ENCODE measurements at places on chromosomes 3 and 15.

- ATAC-seq, result no peak
These were observed 62.6 kb downstream of the CHCHD6 start for GRCh38 chr3:126766653-126767052.

- no peak for ATAC-seq
These were observed 80.1 kb downstream of the SETD2 start for GRCh38 chr3:47083786-47084185.

DNA sequence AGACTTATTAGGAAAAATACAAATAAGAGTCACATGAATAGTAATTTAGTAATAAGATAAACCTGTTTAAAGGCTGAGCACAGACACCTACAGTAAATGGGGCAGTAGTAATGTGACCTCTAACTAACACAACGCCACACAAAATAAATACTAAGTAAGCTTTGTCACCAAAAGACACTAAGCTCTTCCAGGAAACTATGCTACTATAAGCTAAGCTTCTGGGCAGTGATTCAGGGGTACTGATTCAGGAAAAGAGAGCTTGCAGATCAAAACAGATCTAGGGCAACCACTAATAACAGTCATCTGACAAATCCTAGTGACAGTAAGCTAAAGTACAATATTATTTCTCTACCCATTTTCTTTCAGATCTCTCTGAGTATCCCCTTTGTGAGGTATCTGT is 68.8 kb downstream of the PLOD2 start:
- ATAC-seq, result peak; percentile 75

- no peak for ATAC-seq
These were observed 26.4 kb downstream of the ASB7 start for GRCh38 chr15:100628746-100629145.

DNA sequence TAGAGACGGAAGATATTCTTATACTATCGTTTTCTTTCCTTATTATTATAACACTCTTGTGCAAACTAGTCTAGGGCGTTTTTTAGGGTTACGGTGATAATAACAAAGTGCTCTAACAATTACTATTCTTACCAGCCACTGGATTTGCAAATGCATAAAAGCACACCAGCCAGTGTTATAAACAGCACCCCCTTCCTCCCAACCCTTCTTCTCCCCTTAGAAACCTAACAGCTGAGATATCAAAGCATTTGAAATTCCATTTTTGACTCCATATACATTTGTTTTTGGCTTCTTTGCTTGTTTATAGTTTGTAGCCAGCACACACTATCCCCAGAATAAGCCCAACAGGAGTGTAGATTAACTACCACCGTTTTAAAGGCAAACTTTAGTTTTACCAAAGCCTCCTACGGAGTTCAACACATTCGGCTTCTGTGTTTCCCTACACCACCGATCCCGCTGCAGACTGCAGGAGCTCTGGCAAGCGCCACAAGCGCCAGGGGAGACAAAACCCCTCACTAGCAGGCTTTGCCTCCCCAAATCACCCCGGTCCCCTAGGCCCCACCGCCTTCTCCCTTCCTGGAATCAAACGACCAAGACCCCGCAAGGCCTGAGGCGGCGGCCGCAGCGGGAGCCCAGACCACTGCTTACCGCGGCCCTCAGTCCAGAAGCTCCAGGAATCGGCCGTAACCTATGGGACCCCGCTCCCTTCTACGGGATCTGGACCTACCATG is 461 bp downstream of the COPB2 start:
- peak; percentile 45 for ATAC-seq

DNA sequence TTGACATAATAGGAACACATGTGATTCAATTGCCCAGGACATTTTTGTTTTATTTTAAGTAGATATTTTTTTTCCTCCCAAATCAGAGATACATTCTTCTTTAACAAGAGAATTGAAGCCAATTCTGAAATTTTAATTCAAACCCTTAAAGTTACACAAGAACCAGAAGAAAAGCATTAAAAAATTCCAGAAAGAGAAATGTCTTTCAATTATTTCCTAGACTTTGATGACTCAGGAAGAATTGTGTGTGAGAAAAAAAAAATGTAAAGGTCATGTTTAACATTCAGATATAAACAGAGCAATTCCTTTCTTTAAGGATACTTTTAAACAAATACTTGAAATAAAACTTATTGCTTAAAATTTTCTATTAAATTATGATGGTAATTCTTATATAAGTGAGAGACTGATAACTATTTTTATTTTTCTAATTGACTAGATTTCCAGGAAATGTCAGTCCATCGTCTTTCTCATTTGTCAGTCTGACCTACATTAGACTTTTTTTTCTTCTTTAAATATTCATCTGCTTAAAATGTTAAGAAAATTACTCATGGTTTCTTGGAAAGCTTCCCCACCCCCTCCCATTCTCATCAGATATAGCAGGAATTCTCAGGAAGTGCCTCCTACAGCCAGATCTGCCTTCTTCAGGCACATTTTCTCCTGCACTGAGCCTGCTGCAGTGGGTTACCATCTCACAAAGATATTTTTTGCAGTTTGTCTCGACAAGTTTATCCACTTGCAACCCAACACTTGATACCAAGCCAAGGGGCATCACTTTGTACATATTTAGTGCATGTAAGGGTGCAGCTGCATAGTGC is 261.8 kb upstream of the CBLB start:
- ATAC-seq, result no peak

DNA sequence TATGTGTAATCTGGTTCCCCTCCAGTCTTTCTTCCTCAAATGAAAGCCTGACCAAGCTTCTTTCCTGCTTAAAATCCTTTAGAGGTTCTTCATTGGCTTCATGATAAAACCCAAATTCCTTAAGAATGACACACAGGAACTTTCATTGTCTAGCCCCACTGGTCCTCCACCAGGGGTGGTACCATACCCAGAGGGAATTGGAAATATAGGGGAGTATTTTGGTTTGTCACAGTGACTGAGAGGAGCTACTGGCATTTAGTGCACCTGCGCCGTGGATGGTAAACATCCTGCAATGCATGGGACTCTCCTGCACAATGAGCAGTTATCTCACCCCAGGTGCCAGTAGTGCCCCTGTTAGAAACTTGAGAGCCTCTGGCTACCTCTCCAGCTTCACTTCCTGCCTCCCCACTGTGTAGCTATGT is 10.8 kb downstream of the ZWILCH start:
- no peak for ATAC-seq

- no peak for ATAC-seq
These were observed 77.0 kb downstream of the EPHA3 start for GRCh38 chr3:89184151-89184995.

DNA sequence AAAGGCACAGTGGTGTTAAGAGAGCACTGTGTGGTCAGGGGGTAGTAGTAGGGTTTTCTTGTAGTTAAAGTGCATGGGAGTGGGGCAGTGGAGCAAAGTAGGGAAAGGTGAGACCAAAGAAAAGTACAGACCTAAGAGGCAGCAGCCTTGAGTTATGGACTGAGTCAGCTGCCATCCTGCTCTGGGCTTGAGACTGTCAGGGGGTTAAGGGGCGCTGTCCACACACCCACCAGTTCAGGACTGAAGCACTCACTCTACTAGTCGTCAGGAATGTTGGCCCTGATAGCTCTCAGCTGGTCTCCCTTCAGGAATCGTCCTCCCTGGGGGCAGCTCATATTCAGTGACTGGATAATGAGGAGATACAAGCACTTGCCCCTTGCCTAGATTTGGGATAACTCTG is 7.9 kb downstream of the CCR4 start:
- ATAC-seq, result no peak

DNA sequence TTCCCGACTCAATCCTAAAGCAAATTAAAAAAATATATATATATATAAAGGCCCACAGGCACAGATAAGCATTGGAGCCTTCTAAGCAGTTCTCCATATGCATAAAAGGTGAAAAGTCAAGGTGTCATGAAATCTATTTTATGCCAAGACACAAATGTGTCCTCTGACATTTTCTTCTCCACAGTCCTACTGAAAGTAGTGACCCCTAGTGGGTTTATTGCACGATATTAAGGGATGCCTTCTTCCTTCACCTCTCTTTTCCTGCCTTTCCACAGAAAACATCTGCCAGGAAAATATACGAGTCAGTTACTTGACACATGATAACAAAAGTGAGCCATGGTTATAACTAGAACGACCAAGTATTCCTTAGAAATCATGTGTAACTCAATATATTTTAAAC is 303.2 kb downstream of the TIGIT start:
- no peak for ATAC-seq

- no peak for ATAC-seq
These were observed 8.0 kb downstream of the TMIE start for GRCh38 chr3:46709157-46709654.

DNA sequence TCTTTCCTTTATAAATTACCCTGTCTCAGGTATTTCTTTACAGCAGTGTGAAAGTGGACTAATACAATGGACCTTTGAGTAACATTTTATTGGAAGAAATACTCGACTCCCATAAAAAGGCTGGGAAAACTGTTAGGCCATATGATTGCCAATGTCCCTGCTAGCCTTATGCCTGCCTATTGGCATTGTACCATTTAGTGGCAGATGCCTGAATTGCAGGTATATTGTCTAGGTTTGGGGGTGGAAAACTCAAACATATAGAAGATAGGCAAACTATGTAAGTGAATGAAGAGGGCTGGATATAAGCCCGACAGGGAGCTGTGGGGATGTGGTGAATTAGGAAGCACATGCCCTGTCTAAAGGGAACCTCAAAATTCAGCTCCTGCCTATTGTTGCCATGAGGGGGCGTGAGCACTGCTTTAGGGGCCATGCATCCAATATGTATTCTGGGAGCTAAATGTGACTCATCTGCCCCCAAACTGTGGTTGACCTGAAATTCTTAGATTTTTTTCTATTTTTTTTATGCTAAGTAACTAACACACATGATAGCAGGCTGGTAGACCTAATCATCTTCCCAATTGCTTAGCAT is 65.2 kb upstream of the TRA2B start:
- no peak for ATAC-seq

GRCh38 chr3:193134856-193135255 is 106.2 kb upstream of the PLAAT1 start:
- ATAC-seq, result peak; percentile 95

- no peak for ATAC-seq
These were observed 84.6 kb upstream of the ALDH1L1 start for GRCh38 chr3:126264952-126265351.

GRCh38 chr3:55868347-55868746 is 381.2 kb upstream of the WNT5A start:
- no peak for ATAC-seq

DNA sequence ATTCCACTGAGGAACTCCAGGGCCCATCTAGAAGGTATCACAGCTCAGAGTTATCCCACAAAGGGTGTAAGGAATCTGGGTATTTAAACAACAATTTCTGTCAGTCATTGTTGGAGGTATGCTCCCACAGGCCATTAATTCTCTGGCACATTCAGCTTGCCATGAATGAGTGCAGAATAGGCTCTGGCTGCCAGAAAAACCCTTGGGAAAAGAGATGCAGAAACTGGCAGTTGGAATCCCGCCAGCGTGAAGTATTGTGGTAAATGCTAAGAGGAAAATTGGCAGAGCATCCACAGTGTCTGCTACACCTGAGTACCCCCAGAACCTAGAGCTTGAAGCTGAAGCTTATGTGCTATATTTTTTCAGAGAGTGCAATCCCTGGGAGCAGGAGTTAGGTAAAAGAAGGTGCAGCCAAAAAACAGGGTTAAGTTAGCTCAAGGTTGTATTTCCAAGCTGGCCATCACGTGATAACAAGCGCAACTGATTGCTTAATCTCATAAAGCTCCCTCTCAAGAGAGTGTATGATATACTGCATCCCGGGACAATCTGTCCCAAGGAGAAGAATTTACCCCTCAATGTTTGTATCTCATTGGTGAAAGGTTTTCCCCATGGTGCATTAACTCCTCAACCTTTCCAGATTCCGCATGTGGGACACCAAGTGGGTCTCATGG is 94.2 kb upstream of the ACP3 start:
- no peak for ATAC-seq

DNA sequence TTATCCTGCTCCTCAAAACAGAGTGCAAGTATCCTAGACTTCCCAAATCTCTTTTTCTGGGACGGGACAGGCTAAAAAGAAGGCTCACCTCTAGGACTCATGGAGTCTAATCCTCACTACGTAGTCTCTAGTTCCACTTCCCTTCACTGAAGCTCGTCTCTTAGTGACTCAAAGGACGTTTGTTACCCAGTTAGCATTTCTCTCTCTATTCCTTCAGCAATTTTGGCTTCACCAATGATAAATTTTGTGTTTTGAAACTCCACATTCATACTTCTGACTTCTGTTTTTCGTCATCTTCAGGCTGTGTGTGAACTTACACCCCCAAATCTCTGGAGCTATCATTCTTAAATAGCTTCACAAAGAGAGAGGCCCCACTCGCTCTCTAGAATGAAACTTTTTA is 627.1 kb downstream of the NAALADL2 start:
- no peak for ATAC-seq
